HEK293T (cell line): ENCODE measurements at places on chromosomes 3 and 15.

GRCh38 chr3:32882189-32882588 lies 64.4 kb downstream of the TRIM71 start:
- DNase-seq = no peak

DNA sequence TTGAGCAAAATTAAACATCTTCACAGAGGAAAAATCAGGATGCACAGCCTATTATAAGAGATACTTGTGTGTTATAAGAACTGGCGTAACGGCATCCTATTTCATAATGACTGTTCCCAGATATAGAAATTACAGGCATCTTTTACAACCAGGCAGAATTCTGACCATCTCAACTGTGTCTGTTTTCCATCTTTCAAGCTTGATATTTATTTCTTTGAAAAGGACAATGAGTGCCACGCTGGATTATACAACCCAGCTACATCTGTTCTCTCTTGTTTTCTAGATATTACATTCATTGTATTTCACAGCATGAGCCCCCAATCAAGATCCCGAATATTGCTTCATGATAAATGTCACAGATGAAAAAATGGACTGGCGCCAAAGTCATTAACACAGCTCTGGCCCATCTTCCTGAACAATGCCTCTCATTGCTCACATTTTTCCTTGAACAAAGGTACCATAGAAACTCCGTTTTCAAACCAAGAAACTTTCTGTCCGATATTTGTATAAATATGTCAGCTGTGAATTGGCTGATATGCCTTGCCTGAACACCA lies 420.6 kb downstream of the TBL1XR1 start:
- DNase-seq = no peak

- DNase-seq = no peak
Measured at GRCh38 chr3:32951410-32951811, at the start of gene CCR4. Gene CCR4, plus strand, starts transcription at chr3:32951644. Its CDS starts 1,779 bp downstream, at chr3:32953423.

DNA sequence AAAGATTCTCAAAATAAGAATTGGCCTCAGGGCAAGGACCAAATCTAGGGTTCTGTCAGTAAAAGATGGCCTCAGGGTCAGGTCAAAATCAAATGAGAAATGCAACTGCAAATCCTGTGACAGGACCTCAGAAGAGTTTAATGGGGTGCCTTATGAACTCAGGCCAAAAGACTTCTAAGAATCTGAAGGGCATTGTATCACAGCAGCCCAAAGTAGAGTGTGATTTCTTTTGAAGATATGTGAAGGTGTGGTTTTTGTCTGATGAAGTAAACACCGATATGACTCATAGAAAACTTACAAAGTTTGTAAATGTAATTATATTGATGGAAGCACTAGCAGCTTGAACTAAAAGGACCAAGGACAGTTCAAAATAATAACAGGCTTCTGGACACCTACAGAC lies 966.1 kb downstream of the AGBL1 start:
- no peak for DNase-seq

GRCh38 chr15:48402427-48403177 lies 71.4 kb downstream of the DUT start:
- no peak for DNase-seq

DNA sequence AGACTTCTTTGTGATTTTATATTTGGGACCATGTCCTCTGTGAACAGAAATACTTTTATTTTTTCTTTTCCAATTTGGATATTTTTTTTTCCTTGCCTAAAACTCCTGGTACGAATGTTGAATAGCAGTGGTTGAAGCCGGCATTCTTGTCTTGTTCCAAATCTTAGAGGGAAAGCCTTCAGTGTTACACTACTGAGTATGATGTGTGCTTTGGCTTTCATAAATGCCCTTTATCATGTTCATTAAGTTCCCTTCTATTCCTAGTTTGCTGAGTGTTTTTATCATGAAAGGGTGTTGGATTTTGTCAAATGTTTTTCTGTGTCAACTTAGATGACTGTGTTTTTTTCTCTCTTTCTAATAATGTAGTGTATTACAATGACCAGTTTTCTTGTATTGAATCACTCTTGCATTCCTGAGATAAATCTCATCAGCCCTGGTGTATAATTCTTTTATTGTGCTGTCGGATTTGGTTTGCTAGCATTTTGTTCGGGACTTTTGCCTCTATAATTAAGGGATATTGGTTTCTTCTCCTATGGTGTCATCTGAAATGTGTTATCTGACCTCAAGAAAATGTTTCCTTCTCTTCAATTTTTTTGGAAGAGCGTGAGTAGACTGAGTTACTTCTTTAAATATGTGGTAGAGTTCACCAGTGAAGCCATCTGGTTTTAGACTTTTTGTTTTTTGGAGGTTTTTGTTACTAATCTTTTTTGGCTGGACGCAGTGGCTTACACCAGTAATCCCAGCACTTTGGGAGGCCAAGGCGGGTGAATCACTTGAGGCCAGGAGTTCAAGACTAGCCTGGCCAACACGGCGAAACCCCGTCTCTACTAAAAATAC lies 33.3 kb downstream of the MAP1A start:
- DNase-seq = no peak

DNA sequence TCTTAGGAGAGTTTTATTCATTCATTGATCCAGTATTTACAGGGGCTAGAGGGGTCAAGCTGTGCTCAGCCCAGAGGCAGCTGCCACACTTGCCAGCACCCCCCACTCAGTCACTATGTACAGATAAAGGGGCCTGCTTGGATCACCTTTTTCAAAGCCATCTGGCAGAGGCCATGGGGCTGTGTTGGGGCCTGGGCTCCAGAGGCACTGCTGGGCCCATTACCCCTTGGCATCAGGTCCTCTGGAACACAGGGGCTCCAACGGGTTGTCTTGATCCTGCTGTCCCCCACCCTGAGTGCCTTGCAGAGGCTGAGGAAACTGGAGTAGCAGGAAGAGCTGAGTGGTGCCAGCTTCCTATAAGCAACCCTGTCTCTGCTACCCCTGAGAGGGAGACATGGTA lies 43.9 kb downstream of the SEMA3G start:
- no peak for DNase-seq

GRCh38 chr15:59221511-59222505 lies 15.2 kb downstream of the LDHAL6B start:
- DNase-seq = no peak

DNA sequence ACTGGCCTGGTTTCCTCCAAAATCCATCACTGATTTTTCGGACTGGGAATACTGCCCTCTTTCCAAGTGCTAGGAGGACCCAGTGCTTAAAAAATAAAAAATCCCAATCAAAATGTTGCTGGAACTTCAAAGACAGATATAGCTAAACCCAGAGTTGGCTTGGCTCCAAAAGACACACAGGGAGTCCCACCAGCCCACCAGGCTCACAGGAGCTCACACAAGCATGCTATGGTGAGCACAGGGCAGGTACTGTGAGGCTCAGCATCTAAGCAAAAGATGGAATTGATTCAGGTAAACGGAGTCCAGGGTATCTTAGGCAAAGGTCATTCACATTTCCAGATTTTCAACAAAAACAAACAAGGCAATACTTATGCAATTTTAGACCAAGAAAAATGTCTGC lies 3.7 kb downstream of the TRANK1 start:
- DNase-seq = no peak

GRCh38 chr15:21262851-21263425 lies 177.4 kb downstream of the POTEB3 start:
- DNase-seq = no peak

DNA sequence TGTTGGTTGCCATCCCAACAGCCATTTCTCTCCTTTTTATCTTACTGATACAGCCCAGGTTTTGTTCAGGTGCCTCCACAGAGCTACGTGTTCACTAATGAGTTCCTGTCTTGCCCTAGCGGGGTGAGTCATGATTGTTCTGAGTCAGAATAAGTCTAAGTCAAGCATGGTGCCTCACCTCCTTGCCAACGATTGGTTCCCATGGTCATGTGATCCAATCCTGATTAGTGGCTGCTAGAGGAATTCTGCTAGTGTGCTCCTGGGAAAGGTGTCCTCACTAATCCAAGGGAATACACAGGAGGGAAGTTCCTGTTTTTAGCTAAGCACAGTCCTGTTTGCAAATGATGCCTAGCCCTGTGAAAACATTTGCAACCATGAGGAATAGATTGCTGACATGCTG lies 99.8 kb downstream of the NSUN3 start:
- no peak for DNase-seq

DNA sequence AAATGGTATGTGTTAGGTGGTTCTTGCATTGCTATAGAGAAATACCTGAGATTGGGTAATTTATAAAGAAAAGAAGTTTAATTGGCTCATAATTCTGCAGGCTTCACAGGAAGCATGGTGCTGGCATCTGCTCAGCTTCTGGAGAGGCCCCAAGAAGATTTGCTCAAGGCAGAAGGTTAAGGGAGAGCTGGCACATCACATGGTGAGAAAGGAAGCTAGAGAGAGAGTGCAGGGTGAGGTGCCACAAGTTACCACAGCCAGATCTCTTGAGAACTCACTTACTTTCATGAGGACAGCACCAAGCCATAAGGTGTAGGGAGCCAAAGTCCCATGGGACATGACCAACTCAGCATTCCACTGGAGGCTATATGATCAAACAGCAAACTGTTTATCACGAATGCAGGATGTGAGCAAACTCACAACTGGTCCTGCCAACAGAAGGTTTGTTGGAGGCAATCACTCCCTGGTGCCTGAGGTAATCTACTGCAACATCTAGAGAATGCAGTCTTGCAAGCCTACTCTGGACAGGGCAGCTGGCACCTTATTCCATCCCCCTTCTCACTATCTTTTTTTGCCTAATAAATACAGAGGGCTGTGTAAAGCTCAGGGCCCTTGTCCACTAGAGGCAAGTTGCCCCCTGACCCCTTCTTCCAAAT lies 28.1 kb upstream of the CCR2 start:
- DNase-seq = no peak

DNA sequence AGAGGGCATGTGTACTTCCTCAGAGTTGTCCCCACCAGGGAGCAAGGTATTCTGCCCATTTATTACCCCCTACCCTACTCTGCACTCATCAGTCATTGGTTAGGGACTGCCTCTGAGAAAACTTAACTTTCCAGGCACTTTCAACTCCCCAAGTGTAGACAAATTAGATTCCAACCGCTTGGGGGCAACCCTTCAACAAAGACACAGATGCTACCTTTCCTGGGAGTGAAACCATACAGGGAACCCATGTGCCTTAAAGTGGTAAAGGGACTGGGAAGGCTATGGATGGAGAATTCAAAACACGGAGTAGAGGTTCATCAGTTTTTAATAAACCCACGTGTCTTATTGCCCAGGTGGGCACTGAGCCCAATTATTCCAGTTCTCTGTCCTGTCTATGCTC lies 19.4 kb upstream of the UBE2E2 start:
- peak; percentile 56 for DNase-seq

DNA sequence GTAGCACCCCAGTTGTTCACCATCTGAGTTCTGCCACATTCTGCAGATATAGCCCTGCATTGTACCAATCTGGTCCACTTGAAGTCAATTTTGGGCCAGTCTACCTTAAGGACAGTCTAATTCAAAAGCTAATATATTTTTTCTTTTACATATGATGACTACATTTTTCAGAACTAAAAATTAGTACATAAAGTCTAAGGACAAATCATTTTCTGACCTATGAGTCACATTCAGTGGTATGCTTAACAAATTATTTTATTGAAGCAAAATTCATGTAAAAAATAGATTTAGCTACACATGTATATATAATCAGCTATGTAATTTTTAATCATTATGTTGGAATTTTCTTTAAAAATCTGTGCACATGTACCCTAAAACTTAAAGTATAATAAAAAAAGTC lies 52.1 kb upstream of the IL12A start:
- DNase-seq = no peak

DNA sequence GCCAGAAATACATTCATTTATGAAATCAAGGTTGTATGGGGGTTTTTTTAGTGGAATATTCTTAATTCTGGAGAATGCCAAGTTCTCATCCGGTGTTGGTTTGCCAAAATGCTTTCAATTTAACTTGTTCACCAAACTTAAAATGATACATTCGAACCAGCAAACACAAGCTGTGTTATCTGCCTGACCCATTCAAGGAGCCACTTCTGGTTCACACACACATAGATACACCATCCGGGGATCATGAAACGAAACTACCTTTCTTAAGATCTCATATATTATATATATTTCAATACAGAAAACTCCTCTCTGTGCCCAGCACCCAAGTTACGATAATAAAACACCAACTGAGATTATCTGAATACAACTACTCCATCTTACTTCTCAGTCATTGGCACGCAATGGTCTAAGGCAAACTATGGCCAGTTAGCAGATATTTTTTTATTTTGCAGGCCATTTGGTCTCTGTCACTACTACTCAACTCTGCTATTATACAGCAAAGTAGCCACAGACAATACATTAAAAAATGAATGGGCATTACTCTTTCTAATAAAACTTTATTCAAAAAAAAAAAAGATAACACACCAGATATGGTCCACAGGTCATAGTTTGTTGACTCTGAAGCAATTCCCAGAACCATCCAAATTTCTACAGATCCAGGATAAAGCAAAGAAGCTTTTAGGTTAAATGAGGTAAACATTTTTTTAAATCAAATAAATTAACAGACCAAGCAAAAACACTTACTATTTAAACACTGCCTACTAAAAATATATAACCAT lies 89.6 kb downstream of the TBL1XR1 start:
- DNase-seq = no peak

DNA sequence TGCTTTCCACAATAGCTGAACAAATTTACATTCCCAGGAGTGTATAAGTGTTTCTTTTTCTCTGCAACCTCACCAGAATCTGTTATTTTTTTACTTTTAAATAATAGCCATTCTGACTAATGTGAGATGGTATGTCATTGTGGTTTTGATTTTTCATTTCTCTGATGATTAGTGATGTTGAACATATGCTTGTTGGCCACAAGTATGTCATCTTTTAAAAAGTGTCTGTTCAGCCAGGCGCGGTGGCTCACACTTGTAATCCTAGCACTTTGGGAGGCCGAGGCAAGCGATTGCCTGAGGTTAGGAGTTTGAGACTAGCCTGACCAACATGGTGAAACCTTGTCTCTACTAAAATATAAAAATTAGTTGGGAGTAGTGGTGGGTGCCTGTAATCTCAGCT lies 619.3 kb downstream of the SI start:
- no peak for DNase-seq

DNA sequence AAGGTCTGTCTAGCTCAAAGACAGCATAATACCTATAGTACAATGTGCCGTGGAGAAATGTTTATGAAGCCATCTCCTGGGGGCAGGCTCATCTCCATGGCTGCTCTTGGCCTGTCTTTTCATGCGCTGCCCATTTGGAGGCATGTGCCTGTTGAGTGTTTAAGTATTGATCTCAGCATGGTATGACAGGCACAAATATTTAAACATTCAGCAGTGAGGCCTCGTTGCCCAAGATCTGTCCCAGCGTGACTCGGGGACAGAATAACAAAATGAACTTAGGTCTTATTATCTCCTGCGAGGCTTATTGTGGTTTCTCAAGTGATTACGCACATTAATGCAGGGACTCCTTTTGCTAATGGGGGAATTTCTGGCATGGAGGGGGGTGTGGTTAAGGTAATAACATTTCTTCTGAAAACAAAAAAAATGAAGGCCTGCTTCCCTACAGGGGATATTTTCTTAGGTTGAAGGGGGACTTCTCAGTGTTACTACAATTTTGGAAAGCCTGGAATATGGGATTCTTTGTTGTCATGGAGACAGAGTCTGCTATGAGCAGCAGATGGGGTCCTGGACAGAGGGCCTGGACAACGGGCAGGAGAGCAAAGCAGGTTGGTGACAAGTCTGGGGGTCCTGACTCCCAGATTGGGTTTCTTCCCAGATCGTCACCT lies 4.4 kb upstream of the SLC6A1 start:
- DNase-seq = no peak
